T-cell (primary cell): ENCODE measurements at places on chromosomes 2 and 18.

- no peak for DNase-seq
Observed at GRCh38 chr2:72921088-72921851, 4.0 kb downstream of the EMX1 start.

GRCh38 chr2:202831242-202832220, 40.0 kb downstream of the ICA1L start:
- peak; percentile 36 for DNase-seq

GRCh38 chr2:175861958-175862357, 140.1 kb downstream of the LNPK start:
- DNase-seq, result no peak

GRCh38 chr2:231386446-231386845, 9.1 kb upstream of the B3GNT7 start:
- DNase-seq, result no peak

- no peak for DNase-seq
Observed at GRCh38 chr18:21897811-21898210, 157.2 kb downstream of the MIB1 start.

DNA sequence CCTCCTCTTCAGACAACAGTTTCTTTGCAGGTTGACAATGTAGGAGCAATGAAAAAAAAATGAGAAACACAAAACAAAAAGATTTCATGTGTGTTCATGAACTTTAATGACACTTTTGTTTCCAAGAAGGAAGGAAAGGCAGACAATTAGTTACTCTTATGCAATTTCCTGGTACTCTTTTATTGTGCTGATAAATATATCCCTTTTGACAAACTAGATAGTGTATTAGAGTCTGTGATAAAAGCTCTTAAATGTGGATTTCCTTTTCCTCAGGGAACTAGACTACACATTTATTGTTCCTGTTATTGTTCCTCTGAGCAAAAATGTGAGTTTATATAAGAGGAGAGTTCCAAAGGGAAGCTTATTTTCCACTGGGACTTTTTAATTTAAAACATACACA, 188.7 kb upstream of the NRXN1 start:
- DNase-seq, result no peak

- no peak for DNase-seq
Observed at GRCh38 chr18:1413323-1413675, 508.6 kb downstream of the ADCYAP1 start.

DNA sequence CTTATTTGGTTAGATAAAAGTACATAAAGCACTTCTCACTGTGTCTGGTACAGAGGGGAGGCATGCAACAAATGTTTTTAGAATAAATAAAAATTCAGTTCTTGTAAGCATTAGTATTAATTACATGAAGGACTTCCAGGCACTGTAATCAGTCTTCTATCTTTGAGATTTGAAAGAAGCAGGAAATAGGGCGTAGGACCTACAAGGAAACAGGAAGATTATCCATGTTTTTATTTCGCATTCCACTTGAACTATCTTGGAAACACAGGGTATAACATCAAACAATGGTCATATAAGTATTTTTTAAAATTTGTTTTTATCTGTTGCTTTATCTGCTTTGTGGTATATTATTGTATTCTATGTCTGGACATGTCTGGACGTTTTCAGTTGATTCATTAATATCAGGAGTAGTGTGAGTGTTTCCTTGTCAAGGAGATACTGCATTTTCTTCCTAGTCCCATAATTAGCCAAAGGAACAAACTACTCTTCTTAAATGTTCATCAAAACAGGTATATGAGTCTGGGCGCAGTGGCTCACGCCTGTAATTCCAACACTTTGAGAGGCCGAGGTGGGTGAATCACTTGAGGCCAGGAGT, 32.5 kb downstream of the BMPR2 start:
- no peak for DNase-seq

GRCh38 chr18:39788383-39788782, 2166.7 kb upstream of the PIK3C3 start:
- no peak for DNase-seq

GRCh38 chr2:239388236-239389151, 12.3 kb downstream of the HDAC4 start:
- DNase-seq, result no peak

- DNase-seq, result no peak
Observed at GRCh38 chr2:122322815-122323214, 567.4 kb downstream of the TSN start.

DNA sequence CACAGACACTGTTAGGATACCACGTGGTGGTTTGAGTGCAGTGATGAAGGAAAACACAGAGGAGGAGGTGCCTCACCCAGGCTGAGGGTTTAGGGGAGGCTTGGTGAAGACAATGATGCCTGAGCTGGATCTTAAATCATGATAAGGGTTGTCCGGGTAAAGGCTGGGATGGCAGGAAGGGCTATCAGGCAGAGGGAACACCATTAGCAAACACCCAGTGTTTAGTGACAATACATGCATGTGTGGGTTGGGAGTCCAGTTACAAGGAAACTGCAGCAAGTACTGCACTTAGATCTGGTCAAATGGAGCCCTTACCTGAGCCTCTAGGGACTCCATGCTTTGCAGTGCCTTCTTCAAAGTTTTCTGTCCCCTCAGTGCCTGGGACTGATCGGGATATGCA, 79.8 kb upstream of the MBOAT2 start:
- no peak for DNase-seq

DNA sequence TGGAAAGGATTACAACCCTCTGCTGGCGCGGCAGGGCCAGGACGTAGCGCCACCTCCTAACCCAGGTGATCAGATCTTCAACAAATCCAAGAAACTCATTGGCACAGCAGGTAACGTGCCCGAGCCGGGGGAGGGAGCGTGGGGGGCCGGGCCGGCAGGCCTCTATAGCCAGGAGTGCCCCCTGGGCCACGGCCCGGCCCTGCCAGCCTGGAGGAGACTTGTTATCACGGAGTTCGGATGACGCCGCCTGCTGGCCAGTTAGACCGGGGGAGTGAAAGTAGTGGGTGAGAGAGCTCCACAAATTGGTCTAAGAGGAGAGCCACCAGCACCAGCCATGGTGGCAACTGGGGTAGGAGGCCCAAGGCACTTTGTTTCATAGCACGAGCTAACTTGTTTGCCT, 8.6 kb upstream of the TMEM214 start:
- DNase-seq, result no peak

GRCh38 chr2:19127616-19128015, 230.8 kb downstream of the OSR1 start:
- no peak for DNase-seq

DNA sequence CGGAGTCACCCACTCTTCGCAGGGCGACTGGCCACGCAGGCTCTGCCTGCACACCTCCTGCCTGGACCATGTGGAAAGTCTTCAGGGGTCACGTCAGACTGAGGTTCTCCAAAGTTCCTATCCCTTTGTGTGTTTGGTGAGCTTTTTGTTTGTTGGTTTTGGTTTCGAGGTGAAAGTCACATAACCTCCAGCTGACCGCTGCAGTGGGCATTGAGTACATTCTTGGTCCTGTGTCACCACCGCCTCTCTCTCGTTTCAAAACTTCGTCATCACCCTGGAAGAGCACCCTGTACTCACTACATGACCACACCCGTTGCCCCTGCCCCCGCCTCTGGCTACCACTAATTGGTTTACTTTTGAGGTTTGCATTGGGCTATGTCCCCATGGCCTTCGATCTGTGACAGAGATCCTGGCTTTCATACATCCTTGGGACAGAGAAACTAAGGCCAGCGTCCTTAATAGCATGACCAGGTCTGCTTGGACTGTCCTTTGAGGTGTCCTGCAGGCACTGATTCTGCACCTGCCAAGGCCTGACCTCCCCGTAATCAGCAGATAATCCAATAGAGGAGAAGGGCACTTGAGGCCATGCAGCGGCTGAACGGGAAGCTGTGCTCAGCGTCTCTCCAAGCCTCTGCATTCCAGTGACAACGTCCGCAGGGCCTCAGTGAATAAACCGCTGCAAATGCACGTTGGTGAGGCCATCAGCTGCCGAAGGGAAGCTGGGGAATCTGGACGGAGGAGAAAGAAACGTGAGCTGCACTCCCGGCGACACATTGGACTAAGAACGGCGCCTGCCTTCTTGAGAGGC, 46.8 kb downstream of the SH3BP4 start:
- no peak for DNase-seq
